ENCODE measurements at places on chromosomes 12 and 14.

DNA sequence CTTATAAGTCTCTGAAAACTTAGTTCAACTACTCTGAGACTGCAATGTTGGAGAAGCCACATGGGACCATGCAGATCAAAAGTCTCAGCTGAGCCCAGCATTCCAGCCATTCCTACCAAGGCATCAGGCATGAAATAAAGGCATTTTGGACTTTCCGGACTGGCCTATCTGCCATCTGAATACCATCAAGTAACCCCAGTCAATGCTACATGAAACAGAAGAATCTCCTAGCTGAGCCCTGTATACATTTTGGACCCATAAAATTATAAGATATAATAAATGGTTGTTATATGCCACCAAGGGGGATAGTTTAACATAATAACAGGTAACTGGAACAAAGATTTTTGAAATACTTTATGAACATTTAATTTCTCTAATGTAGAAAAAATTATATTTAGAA lies 9.3 kb upstream of the TMEM260 start:
- DNase-seq, result no peak

- no peak for DNase-seq
Observed at GRCh38 chr14:51167587-51168214, 72.3 kb upstream of the TMX1 start.

- DNase-seq, result no peak
Observed at GRCh38 chr14:68284333-68284732, 464.8 kb downstream of the RAD51B start.

DNA sequence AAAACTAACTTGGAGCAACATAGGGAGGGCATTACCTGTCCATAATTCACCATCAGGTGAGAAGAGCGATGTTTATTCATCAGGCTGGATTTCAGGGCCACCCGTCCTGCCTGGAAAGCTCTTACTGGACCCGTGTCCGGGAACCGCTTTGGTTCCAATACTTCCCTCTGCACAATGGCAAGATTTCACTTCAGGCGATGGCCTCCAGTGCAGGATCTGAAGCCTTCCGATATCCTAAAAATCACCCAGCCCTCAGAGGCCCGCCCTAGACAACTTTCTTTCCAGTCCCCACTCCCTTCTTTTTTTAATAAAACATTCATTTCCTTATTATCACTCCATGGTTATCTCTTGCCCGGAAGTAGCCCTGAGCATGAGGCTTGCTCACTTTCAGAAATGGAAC lies 92.5 kb downstream of the BCL11B start:
- no peak for DNase-seq

DNA sequence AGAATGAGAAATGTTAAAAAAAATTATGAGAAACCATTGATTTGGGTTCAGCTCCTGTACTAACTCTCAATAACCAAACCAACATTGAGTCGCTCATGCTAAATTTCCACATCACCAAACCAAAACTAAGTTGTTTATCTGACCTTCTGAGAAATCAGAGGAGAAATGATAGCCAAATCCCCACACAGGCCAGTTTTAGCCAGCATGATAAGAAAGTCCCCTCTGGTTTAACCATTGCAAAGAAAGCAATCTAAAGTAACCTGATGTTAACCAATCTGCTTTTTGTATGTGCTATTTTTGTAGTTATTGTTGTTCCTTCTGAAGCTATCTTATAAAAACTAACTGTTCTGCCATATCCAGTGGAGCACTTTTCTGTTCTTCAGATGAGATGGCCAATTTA lies 599.7 kb downstream of the SLC16A7 start:
- no peak for DNase-seq

DNA sequence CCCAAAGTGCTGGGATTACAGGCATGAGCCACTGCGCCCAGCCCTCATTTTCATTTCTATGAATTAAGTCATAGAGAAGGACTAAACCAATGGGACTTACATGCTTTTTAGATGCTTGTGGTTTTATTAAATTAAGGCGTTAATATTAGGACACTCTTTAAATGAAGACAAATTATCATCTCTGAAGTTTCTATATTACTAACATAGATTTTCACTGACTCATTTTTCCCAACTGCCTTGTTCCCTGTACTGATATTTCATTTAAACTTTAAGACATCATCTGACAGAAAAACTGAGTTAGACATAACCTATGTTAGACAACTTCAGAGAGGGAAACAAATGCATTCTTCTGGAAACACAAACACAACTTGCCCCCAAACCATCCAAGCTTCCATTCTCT lies 99.8 kb downstream of the BTG1 start:
- DNase-seq, result no peak

DNA sequence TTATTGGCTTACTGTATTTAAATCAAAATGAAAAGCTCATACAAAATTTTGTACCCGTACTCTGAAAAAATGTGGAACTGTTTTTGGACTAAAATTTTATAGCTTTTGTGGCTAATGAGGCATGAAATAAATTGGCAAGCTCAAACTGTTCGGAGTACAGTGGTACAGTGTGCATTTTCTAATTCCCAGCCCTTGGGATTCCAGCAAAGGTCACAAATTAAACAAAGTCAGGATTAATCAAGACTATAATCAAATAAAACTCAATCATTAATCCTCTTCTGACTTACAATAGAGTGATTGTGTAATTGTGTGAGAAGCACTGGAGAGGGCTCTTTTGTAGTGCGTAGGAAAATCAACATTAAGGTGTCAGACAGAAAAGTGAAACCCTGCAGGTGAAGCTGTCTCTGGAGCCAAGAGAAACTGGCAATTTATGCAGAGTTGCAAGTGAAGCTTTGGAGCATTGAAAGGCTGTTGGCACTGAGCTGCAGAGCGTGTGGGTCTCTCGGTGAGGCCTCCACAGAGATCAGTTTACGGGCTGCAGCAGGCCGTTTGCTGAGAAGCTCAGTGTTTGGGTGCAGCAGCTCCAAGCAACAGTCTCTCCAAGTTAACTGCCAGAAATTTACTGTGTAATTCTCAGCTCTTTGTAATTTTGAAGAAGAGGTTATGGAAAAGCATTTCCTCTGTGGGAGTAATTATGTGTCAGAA lies 275.9 kb downstream of the FBXL14 start:
- no peak for DNase-seq

DNA sequence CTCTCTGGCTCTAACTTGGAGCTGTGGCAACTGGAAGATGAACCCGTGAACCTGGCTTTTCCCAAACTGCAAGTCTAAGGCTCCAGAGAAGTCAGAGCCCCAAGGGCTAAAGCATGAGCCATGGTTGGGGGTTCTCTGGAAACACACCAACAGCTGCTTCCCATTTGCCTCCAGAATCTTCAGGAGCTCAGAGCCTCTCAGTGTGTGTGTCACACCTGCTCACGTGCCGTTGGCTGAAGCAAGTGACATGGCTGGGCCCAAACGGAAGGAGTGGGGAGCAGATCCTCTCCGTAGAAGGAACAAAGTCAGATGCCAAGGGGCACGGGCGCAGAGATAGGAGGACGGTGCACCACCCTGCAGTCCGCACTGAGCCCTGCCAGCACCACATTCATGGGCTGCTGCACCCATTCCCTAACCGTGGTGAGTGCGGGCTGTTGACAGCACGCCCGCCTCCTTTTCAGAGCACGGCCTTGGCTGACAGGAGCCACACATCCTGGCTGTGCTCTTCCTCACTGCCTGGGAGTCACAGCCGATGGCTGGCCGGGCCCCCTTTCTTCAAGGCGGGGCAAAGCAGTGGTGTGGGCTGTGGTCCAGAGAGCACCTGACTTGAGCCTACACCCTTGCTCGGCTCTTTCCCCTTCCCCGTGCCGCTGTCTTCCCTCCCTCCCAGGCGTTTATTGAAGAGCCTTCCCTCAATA lies 16.6 kb upstream of the TRAF3 start:
- DNase-seq, result no peak

GRCh38 chr12:63826006-63826585 lies 18.4 kb upstream of the SRGAP1 start:
- DNase-seq, result peak; percentile 49

DNA sequence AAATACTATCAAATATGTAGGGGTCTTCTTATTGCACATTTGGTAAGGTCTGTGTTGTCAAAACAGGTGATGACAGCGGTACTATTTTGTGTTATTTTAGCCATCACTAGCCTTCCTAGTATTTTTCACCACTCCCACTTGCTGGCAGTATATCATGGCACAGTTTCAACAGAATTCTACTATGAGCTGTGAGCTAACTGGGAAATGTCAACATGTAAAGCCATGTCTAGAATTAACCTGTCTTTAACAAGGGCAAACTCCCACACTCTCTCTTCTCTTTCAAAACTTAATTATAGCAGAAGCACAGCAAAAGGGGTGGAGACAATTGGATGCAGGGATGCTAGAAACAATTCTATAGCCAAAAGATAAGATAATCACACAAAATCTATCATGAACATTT lies 253.4 kb downstream of the PAX9 start:
- no peak for DNase-seq

GRCh38 chr12:67442347-67442841 lies 173.2 kb downstream of the CAND1 start:
- no peak for DNase-seq

- DNase-seq, result peak; percentile 7
Observed at GRCh38 chr14:48792376-48793024, 793.7 kb downstream of the RPS29 start.

- no peak for DNase-seq
Observed at GRCh38 chr14:34275078-34275477, 187.0 kb downstream of the SPTSSA start.

- no peak for DNase-seq
Observed at GRCh38 chr12:58356794-58357193, 415.4 kb downstream of the ATP23 start.

DNA sequence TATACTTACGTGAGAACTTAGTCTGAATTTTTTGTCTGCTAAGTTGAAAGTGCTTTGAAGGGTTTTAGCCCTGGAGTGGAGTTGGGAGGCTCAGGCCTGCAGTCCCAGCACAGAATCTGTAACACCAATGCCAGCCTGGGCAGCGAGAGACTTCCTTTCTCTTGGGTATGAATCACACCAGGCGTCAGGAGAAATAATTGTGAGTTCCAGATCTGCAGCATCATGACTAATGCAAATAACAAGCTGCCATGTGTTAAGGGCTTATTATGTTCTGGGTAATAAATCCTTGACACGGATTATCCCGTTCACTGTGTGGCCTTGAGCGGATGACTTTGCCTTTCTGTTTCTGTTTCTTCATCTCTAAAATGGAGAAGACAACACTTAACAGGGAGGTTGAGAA lies 70.6 kb downstream of the B4GALNT3 start:
- no peak for DNase-seq

GRCh38 chr12:20361416-20361815 lies 6.9 kb upstream of the PDE3A start:
- no peak for DNase-seq

GRCh38 chr12:92191061-92191460 lies 45.4 kb upstream of the BTG1 start:
- no peak for DNase-seq

- DNase-seq, result no peak
Observed at GRCh38 chr12:108234158-108234557, 105.0 kb downstream of the CMKLR1 start.

DNA sequence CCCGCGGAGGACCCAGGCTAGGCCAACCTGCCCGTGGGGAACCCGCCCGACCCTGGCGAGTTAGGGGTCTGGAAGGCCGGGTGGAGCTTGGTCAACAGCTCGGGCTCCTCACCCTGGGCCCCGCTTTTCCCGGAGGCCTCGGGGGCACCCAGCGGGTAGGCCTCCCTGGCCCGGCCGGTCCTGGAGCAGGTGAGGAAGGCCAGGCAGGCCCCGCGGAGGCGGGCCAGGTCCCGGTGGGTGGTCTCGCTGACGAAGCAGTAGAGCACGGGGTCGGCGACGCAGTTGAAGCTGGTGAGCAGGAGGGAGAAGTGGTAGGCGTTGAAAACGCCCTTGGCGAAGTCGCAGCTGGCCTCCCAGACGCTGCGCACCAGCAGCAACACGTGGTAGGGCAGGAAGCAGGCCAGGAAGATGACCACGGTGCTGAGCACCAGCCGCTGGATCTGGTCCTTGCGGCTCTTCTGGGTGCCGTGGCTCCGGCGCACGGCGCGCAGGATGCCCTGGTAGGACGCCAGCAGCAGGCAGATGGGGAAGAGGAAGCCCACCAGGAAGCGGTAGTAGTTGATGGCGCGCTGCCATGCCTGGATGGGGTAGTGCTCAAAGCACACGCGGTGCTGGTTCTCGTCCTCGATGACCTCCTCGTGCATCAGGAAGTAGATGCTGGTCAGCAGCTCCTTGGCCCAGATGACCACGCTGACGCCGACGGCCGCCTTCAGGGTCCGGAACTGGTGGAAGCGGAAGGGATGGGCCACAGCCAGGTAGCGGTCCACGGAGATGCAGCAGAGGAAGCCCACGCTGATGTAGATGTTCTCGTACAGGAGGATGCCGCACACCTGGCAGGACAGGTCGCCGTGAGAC lies 10.3 kb downstream of the GPR68 start:
- no peak for DNase-seq

GRCh38 chr12:15155271-15155670 lies 65.9 kb downstream of the RERG start:
- DNase-seq, result no peak

- peak; percentile 60 for DNase-seq
Observed at GRCh38 chr12:74412606-74413230, 124.9 kb upstream of the ATXN7L3B start.

- DNase-seq, result no peak
Observed at GRCh38 chr12:32743264-32743663, 12.4 kb downstream of the YARS2 start.

- no peak for DNase-seq
Observed at GRCh38 chr12:3203713-3204112, 126.5 kb downstream of the TSPAN9 start.

- peak; percentile 65 for DNase-seq
Observed at GRCh38 chr14:103593577-103593976, 30.8 kb downstream of the COA8 start.

DNA sequence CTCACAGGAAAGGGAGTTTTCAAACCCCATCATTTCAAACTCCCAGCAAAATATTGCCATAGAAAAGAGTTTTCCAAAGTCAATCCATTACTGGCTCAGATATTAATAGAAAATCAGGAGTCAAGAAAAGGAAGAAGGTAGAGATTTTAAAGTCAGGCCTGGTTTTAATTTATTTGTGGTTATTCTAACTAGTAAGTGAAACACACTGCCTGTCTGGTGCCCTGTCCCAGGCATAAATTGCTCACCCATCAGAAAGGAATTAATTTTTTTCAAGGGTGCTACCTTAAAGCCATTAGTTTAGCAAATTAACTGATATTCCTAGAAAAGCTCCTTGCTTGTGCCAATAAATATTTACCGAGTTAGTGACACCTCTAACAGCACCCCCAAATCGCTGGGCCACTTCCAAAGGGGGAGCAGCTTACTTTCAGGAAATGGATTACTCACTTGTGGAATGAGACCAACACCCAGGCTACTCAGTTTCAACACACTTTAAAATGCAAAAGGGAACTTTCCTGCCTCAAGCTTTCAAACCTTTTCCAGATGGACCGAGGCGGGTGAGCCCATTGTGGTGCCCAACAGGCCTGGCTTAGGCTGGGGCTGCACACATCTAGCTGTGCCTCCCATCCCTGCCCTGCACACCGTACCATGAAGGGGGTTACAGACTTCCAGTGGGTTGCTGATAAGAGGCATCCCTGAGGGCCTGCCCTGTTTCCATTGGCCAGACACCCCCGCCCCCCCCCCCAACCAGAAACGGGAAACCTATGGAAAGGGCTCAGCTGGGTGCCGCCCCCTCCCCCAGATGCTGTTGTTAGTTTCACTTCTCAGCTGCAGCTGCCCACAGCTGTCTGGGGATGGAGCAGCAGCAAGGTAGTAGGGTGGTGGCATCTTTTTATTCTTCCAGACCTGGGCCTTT lies 117.2 kb downstream of the SAMD4A start:
- no peak for DNase-seq

- no peak for DNase-seq
Observed at GRCh38 chr14:50985859-50986331, 41.6 kb upstream of the PYGL start.

Measured in MM.1S (cell line).